Fibroblast of skin of left biceps (primary cell): ENCODE measurements at places on chromosomes 4 and X.
A peak's percentile ranks its signal among the peaks of the same experiment; 100 is the strongest.

DNA sequence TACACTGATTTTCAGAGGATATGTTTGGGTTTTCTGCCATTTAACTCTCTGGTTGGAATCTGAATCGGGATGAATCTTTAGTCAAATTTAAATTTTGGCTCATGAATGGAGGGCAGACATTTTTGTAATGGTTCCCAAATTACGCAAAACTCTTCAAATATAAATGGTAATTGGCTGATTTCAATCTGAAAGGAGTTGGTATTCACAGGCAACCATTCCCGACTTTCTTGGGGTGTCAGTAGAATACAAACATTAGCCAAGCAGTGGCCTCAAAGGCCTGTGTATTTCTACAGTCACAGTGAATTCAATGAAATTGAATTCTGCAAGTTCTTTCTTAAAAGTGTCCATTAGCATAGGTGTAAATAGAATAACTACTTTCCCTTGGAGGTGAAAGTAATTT lies 668.8 kb upstream of the PRKX start:
- DNase-seq, result no peak

DNA sequence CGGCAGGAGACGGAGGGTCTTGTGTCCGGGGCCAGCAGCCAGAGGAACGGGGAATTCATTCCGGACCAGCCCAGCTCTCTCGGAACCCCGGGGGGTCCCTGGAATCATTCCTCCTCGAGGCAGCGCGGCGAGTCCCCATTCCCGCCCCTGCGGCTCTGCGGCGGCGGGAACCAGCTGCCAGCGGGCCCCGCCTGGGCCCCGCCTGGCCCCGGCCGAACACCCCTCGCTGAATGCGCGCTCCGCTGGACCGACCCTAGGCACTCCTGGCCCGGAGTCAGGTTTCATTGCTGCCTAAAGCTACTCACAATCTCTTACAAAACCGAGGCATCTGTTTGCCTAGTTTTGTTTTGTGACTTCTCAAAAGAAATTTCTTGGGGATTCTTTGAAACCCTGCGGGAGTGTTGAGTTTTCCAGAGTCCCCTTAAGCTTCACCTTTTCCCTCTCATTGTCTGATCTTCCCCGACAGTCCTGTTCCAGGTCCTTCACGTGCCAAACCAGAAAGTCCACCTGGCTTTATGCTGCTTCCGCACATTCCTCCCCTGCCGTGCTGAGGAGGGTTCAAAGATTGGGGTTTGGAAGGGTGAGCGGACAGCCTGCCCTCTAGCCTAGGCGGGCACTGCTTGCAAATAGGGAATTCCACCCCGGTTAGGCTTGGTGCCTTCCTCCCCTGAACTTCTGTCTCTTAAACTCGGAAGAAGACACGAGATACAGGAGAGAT lies 789 bp downstream of the ARHGAP10 start:
- no peak for DNase-seq

- DNase-seq, result no peak
Observed at GRCh38 chr4:95044324-95044837, 286.6 kb downstream of the BMPR1B start.

GRCh38 chrX:25343060-25343459 lies 327.3 kb upstream of the ARX start:
- DNase-seq, result no peak

DNA sequence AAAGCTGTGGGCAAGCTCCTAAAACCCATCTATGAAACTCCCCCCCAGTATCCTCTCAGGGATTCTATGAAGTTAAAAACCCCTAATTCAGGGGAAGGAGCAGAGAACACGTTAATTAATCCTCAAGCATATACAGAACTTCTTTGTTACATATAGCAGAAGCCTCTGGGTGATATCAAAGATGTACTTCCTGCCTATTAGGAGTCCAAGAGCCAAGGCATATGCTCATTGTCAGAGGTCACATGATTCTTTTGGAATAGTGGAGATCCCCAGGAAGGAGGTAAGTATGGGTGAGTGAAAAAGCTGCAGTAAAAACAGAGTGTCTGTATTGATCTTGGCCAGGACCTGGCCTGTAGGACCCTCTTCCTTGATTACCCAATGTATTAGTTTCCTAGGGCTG lies 2.9 kb upstream of the SPARCL1 start:
- DNase-seq, result no peak

DNA sequence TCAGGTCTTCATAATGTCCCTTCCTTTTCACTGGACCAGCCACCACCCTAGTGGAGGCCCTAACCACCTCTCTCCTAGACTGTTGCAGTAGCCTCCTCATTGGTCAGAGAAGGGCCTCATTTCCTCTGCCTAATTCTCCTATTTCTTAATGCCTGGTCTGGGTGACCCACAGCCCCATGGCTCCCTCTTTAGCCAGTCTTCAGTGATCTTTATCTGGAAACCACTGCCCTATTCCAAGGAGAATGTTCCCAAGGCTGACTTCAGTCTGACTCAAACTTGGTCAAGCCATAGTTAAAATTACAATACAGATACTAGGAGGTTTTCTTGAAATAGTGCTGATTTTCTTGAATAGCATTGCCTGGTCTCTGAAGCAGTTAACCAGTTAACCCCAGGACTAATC lies 53.6 kb upstream of the PRPS1 start:
- no peak for DNase-seq

DNA sequence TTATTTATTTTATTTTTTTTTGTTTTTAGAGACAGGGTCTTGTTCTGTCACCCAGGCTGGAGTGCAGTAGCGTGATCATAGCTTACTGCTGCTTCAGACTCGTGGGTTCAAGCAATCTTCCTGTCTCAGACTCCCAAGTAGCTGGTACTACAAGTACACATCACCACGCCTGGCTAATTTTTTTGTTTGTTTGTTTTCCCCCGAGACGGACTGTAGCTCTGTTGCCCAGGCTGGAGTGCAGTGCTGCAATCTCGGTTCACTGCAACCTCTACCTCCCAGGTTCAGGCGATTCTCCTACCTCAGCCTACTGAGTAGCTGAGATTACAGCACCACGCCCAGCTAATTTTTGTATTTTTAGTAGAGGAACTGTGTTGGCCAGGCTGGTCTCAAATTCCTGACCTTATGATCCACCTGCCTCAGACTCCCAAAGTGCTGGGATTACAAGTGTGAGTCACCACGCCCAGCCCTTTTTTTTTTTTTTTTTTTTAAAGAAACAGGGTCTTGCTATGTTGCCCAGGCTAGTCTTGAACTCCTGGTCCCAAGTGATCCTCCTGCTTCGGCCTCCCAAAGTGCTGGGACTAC lies 32.2 kb downstream of the COPS4 start:
- DNase-seq, result no peak

DNA sequence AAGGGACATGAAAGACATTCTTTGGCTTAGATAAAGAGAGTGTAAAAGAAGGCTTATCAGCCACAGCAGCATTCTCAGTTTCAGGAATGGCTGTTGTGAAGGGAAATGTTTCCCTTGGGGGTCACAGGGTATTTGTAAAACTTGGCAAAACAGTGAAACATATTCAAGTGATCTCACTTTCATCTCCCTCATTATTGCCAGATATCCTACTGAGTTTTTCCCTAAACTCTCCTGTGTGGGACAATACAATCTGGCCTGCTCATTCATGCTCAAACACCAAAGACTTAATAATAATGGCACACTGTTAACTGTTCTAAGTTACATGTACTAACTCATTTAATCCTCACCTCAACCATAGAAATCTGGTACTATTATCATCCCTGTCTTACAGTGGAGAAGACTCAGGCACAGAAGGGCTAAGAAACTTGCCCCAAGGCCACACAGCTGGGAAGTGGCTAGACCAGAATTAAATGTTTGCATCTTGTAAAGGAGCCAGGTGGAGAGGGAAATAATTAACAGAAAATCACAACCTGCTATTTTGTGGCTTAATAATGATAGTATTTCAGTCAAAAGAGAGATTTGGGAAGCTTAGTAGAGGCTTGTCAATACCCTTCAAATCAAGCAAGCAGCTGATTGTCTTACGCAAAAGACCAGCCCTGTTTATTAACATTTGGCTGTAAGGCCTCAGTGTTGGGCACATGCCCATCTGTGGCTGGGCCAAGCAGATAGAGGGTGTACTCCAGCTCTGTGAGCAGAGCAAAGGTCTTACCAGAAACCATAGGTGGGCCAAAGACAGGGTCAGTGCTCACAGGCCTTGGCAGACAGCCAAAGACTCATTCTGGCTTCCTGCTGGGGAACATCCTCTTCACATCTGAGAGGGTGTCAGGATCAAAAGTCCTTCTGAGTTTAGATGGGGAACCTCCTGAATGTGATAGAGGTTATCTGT lies 17.3 kb downstream of the SMPX start:
- no peak for DNase-seq

DNA sequence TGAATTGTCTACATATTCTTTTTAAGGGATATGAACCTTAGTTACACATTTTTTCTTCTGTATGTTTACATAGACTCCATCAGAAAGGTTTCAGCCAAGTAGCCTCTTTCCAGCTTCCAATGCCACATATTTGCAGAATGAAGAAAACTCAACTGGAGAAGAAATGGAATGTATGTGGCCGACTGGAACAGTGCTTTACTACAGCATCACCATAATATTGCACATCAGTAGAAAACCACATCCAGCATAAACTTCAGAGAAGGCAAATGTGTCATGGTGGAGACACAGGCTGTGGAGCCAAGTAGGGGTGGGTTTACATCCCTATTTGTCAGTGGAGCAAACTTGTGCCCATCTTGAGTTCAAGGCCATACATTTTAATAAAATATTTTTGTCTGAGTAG lies 204.8 kb upstream of the LDB2 start:
- DNase-seq, result peak; percentile 79

- peak; percentile 81 for DNase-seq
Observed at GRCh38 chr4:111323496-111323895, 700.6 kb upstream of the PITX2 start.

GRCh38 chr4:28518561-28519165 lies 1658.0 kb downstream of the STIM2 start:
- no peak for DNase-seq

GRCh38 chrX:338281-338835 lies 19.8 kb upstream of the GTPBP6 start:
- no peak for DNase-seq

DNA sequence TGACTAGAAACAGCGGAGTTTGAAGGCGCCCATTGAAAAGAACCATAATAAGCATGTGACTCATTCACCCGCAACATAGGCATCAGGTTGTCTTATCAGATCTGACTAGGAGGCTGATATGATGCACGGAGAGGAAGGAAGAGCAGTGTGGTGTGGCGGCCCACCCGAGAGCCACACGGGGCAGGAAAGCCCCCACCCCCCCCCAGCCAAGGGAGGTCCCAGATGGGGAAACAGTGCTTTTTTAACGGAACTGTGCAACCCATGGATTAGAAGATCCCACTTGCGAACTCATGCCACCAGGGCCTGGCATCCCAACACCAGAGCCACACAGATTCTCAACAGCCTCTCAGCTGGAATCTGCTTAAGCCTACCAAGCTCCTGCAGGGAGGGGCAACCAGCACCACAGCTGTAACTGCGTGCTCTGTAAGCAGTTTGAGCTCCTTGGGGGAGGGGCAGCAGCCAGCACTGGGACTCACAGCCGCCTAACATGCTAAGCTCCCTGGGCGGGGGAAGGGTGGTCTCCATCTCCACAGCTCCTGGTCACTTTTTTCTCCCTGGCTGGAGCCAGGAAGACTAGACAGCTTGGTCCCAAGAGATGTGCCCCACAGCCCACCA lies 466.2 kb downstream of the PDGFC start:
- DNase-seq, result no peak

GRCh38 chr4:133146574-133147241 lies 2.4 kb upstream of the PCDH10 start:
- no peak for DNase-seq

DNA sequence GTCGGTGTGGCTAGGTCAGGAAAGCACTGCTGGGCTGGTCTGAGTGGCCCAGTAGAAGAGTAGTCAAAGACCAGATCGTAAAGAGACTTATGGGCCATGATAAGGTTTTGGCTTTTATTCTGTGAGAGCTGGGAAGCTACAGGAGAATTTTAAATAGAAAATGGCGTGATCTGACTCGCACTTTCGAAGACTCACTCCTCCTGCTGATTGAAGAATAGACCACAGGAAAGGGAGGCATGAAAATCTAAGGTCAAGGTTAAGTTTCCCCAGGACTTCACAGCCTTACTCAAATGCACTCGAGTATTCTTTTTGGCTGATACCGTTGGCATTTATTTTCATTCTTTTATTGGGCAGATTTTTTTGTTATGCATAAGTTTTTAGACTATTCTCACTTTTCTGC lies 231.4 kb upstream of the ANKRD50 start:
- DNase-seq, result no peak

DNA sequence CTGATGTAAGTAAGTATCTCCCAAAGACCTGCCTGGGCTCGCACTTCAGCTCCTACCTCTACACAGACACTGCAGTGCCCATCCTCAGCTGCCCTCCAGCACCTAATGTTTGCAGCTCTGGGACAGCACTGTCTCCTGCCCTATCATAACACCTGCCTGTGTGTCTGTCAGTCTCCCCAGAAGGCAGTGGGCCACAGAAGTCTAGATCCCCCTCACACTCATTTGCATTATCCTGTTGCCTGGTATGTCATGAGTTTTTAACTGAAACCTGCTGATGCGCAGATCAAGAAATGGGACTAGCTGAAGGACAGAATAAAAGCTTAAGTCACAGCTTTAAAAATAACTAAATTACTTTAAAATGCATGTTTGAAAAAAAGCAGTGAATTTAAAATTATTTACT lies 43.0 kb downstream of the LRP2BP start:
- no peak for DNase-seq

GRCh38 chr4:107708225-107708624 lies 11.8 kb downstream of the PAPSS1 start:
- no peak for DNase-seq

DNA sequence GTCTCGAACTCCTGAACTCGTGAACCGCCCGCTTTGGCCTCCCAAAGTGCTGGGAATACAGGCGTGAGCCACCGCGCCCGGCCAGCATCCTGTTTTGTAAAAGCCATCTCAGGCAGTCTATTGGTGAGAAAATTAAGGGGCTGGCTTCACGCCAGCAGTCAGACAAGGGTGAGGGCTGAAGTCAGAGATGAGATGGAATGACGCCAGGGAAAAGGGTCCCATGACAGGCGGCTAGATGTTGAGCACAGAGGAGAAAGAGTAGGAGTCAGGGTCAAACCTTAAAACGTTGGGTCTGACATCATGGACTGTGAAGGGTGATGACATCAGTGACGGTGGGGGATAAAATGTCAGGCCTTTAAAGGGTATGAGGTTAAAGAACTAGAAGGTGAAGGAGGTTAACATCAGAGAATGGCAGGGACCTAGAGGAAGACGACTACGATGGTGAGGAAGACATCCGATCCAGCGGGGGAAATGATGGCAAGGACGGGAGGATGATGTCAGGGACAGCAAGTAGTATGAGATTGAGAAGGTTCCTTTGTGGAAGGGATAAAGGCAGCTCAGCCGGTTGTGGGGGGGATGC lies 504 bp upstream of the RBM3 start:
- DNase-seq, result no peak

- DNase-seq, result no peak
Observed at GRCh38 chr4:85607624-85608023, 132.7 kb downstream of the ARHGAP24 start.

GRCh38 chr4:170026253-170027021 lies at the start of gene MFAP3L:
MFAP3L (minus strand) TSS chr4:170026395; CDS start chr4:170005877, 20,518 bp downstream.
- peak; percentile 82 for DNase-seq

DNA sequence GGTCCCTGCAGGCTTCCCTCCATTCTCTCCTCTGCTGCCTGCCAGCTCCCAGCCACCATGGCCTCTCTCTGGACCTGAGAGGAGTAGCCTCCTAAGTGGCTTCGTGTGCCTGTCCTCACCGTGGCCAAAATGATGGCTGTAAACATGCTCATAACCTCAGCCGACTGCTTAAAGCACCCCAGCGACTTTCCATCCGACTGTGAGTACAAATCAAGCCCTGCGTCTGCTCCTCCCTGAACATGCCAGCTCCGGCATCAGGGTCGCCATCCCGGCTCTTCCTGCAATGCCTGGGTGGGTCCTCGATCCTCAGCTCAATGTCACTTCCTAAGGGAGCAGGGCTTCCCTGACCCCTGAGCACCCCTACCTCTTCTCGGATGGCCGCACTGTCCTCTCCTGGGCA lies 3.3 kb upstream of the SORCS2 start:
- no peak for DNase-seq
